GM04504 (cell line): ENCODE measurements at places on chromosomes 1 and 21.

DNA sequence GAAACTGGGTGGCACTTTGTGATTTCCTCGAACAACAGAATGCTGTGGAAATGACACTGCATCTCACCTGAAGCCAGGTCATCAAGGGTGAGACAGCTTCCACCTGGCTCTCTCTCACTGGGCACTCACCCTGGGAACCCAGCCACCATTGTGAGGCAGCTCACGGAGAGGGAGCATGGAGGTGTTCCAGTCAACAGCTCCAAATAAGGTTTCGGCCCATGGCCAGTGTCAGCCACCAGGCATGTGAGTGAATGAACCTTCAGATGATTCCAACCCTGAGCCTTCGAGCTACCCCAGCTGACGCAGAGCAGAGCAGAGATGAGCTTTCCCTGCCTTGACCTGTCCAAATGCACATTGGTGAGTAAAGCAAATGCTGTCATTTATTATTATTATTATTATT is 58.1 kb downstream of the SYDE2 start:
- no peak for DNase-seq

- no peak for DNase-seq
Observed at GRCh38 chr1:238052496-238053266, 162.0 kb upstream of the ZP4 start.

DNA sequence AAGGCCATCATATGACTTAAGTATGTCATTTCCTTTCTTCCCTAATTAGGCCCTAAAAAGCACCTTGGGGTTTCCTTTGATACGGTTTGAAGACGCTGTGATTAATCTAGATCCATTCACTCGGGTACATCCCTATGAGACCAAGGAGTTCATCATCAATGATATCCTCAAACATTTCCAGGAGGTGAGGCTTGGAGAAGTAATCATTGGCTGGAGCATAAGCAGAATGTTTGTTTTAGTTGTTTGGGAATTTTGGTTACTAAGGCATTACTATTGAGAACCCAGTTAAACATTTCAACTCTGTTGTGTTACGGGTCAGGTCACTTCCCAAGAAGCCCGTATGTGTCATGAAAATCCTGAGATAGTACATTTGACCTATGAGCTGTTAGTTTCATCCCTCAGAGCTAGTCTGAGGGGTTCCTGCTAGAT is 185.2 kb downstream of the VPS13D start:
- no peak for DNase-seq

DNA sequence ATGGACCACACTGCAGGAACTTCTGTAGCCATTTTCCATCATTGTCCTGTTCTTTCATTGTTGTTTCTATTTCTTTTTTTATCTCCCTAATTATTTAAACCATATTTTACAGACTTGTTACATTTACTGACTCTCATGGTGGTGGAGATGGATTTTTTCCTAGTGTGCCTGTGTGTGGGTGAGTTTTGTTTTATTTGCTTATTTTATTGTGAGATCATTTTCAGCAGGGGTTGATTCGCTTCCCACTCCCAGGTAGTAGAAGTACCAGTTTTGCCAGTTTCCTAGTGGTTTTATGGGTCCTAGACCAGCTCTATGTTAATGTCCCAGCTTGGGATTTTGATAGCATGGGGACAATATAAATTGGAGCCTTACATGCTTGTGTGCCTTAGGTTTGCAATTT is 80.0 kb upstream of the BACH1 start:
- DNase-seq, result no peak

DNA sequence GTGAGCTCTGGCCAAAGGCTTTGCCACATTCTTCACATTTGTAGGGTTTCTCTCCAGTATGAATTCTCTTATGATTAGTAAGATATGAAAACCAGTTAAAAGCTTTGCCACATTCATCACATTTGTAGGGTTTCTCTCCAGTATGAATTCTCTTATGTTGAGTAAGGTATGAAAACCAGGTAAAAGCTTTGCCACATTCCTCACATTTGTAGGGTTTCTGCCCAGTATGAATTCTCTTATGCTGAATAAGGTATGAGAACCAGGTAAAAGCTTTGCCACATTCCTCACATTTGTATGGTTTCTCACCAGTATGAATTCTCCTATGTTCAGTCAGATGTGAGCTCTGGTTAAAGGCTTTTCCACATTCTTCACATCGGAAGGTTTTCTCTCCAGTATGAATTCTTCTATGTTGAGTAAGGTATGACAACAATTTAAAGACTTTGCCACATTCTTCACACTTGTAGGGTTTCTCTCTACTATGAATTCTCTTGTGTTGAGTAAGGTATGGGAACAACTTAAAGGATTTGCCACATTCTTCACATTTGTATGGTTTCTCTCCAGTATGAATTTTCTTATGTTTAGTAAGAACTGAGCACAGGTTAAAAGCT is 20.7 kb downstream of the ZNF695 start:
- no peak for DNase-seq

- peak; percentile 90 for DNase-seq
Observed at GRCh38 chr1:94542088-94542870, 720 bp upstream of the F3 start.

DNA sequence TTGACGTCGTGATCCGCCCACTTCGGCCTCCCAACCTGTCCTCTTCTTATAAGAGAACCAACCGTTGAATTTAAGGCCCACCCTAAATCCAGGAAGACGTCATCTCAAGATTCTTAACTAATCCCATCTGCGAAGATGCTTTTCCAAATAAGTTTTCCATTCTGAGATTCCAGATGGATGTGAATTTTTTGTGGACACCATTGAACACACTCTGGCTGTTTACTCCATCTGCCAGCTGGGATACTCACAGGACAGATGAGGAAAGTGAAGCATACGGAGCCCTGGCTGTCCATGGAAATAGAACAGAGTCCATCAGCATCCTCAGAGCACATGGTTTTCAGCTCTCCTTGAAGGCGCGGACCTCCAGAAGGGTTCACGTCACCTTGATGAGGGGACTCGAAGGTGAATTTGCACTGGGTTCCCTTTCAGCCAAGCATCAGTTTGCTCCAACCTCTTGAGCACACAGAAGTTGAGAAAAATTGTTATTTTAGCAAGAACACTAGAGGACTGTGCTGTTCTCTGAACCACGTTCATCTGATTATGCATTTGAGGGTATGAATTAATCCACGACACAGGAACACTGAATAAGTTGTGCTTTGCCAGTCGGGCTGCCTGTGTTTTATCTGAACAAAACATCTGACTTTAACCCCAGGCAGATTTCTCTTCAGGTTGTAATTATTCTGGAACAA is 68.6 kb downstream of the KAZN start:
- DNase-seq, result no peak

DNA sequence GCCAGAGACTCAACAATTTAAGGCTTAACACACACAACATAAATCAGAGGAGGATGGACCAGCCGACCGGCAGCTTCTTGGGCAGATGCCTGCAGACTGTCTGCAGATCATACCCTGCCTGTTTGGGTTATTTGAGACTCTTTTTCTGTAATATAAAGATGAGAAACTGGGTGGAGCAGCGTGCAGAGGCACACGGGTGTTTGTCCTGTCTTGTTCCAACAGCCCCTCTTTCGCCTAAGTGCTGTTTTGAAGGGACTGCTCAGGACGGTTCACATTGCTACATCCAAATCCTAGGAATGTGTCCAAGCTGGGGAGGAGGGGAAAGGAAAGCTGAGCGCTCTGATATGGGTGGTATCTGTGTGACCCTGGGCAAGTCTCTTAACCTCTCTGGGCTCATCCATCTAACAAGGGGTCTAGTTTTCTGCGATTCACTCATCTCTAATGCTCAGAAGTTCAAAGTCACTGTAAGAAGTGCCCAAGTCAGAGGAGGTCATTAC is 149.9 kb downstream of the CLIC6 start:
- DNase-seq, result no peak

- no peak for DNase-seq
Observed at GRCh38 chr21:39434950-39435349, 10.6 kb downstream of the LCA5L start.

DNA sequence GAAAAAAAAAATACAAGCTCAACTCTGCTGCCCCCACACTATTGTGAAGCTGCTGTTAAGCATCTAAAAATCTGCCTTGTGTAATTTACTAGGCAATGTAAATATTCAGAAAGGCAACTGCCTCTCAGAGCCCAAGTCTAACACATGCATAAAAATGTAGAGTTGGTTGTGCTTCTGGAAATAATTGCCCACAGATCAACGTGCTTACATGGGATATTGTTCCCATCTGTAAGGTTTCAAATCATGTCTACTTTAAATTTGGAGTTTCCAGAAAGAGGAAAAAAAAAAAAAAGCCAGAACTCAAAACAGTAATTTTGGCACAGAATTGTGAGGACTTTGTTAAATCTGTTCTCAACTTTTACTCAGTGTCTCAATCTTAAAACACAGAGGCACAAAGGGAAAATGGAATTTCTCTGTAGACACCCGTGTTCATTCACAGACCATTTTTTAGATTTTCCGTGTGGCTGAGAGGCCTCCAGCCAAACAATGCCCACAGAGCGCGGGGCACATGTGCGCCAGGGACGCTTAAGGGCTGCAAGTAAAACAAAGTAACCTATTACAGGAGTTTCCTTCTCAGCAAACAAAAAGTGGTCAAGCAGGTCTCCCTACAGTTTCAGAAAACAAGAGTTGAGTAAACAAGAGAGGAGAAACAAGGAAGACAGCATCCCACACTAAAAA is 115.5 kb downstream of the RERE start:
- DNase-seq, result no peak

GRCh38 chr1:85888921-85889320 is 180.7 kb upstream of the ZNHIT6 start:
- DNase-seq, result no peak

GRCh38 chr1:108811611-108812010 is 45.3 kb downstream of the AKNAD1 start:
- DNase-seq, result no peak

- no peak for DNase-seq
Observed at GRCh38 chr1:1219341-1219740, 5.4 kb upstream of the TNFRSF4 start.

DNA sequence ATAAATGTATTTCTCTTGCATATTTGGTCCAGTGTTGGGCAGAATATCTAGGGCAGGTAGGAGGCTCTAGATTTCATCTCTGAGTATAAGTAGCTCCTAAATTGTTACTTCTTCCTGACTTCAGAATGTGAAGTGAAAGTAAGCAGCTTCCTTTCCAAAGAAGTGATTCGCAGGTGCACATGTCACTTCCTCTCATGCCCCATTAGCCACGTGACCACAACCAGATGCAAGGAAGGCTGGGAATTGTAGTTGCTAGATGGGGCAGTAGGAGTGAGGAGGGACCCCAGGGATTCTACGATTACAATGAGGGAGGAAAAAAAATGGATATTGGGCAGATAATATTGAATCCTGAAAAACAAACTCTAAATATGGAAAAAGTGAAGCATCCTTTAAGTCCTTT is 113.2 kb upstream of the CYYR1 start:
- peak; percentile 3 for DNase-seq

DNA sequence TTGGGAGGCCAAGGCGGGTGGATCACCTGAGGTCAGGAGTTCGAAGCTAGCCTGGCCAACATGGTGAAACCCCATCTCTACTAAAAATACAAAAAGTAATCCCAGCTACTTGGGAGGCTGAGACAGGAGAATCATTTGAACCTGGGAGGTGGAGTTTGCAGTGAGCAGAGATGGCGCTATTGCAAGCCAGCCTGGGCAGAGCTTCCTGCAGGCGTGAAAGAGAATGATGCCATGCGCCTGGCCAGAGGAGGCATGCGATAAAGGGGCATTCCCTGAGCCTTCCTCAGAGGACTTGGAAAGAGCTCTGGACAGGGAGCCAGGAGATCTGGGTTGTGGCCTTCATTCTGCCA is 3.2 kb downstream of the E2F2 start:
- DNase-seq, result no peak

DNA sequence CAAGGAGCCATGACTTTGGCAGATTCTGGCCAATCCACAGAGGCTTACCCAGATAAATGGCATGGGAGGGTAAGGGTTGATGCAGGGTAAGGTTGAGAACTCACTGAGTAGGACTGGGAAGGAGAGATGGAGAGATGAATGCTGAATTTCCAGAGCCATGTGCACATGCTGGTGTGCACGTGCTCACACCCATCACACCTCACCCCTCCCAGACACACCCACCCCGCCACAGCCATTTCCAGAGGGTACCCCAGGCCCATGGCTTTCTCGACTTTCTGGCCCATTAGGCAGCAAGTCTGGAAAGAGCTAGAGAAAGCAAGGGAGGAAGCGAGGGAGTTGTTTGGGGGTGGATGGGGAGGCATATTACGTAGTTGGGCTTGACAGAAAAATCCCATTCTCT is 1.6 kb downstream of the CACNA1S start:
- no peak for DNase-seq

DNA sequence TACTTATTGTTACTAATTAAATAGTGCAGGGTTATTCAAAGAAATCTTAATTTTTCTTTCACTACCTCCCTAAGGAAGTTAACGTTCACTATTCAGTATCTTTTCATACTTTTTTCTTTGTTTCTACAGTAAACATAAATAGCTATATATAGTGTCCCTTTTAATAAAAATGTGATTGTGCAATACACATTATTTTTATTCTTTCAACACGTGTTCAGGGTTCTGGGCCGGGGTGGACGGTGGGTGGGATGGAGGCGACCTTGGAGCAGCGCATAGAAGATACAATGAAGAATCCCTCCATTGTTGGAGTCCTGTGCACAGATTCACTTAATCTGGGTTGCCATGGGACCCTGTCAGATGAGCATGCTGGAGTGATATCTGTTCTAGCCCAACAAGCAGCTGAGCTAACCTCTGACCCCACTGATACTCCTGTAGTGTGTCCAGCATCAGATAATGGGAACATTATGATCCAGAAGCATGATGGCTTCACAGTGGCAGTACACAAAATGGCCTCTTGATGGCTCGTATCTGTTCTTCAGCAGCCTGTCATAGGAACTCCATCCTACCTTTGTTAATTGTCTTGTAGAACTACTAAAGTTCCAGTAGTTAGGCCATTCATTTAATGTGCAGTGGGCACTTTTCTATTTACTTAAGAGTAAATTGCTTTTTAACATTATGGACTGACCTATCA is 155.9 kb upstream of the L1TD1 start:
- no peak for DNase-seq
